ENCODE measurements at places on chromosomes 1 and 21. TPM values are rescaled to one million over a fixed set of nuclear protein-coding genes. Genes with fewer than 3 reads are reported as not detected.
A peak's percentile ranks its signal among the peaks of the same experiment; 100 is the strongest.

DNA sequence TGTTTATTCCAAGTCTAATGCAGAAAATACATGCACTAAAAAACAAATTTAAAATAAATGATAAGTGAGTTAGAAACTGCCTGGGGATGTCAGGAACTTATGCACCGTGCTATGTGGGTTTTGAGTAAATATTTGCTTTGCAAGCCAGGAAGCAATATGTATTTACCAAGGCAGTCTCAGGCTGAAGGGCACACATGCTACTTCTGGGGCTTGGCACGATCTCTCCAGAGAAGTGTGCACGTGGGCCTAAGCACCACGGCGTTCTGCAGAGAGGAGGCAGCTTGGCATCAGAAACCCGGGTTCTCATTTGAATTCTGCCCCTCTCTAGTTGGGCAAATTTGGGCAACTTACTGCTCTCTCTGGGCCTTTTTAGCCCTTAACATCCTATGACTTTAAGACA is 72.6 kb upstream of the ROR1 start:
- H3K27ac ChIP-seq, result no peak overlapping the region
- no peak overlapping the region for H3K4me3 ChIP-seq
- H3K27me3 ChIP-seq, result no peaks in the 10 kb centered on the region
- peak; percentile 37 for DNase-seq

DNA sequence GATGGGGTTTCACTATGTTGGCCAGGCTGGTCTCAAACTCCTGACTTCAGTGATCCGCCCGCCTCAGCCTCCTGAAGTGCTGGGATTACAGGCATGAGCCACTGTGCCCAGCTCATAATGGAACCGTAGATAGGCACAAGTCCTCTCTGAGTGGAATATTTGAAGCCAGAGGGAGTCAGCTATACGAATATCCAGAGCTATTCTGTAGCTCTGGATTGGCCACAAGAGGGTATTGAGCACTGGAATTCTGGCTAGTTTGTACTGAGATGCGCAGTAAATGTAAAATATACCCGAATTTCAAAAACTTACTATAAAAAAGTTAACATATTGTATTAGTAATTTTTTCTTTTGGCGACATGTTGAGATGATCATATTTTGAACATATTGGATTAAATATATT is 851 bp upstream of the VPS13D start:
- DNase-seq, result no peak
- H3K4me3 ChIP-seq, result no peak overlapping the region
- H3K36me3 ChIP-seq, result no peaks in the 10 kb centered on the region

The ZNF697 gene
- total RNA-seq, result 2.4 TPM

- no peak for DNase-seq
- H3K4me3 ChIP-seq, result no peak overlapping the region
- no peaks in the 10 kb centered on the region for H3K36me3 ChIP-seq
- H3K27ac ChIP-seq, result no peak overlapping the region
- H3K4me1 ChIP-seq, result no peaks in the 10 kb centered on the region
These were observed 224.0 kb downstream of the KAZN start for GRCh38 chr1:14822493-14822892.

GRCh38 chr1:156749419-156750118 is 1.9 kb downstream of the HDGF start:
- no peaks in the 10 kb centered on the region for H3K4me1 ChIP-seq
- peak overlapping the region; percentile 100 for H3K27ac ChIP-seq
- peaks cover 1% of the 10 kb centered on the region for H3K36me3 ChIP-seq
- no peak for DNase-seq

All from sigmoid colon (tissue), 7 donors.